ENCODE measurements at places on chromosomes 5 and 9. TPM values are rescaled to one million over a fixed set of nuclear protein-coding genes. Genes with fewer than 3 reads are reported as not detected.

- no peak for ATAC-seq
These were observed 11.8 kb upstream of the LHX3 start for GRCh38 chr9:136216541-136217244.

DNA sequence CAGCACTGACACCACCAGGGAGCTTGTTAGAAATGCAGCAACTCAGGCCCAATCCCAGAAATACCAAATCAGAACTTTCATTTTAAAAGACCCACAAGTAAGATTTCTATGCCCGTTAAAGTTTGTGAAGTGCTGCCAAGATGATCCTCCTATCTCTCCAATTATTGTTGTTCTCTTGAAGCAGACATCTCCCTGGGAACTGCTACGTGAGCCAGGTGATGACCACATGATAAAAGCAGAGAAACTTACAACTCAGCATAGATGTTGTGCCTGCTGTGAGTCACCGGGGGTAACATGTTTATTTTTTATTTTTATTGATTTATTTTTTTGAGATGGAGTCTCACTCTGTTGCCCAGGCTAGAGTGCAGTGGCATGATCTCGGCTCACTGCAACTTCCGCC, 34.4 kb downstream of the GCNT4 start:
- ATAC-seq = no peak

DNA sequence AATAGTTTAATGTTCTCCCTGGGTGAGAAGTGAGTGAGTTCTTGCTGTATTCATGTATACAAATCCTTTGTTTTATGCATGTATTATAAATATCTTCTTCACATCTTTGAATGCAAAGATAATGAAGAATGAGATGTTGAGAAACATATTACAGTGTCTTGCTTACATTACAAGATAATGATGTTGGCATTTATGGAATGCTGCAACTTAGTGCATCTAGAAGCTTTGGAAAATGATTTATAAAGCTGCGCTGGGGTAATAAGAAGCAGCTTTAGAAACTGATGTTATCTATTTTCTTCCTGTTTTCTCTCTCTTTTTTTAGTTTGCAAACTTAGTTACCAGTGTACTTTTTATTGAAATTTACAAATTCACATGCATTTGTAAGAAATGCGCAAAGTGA, 673.4 kb downstream of the KCTD16 start:
- no peak for ATAC-seq

DNA sequence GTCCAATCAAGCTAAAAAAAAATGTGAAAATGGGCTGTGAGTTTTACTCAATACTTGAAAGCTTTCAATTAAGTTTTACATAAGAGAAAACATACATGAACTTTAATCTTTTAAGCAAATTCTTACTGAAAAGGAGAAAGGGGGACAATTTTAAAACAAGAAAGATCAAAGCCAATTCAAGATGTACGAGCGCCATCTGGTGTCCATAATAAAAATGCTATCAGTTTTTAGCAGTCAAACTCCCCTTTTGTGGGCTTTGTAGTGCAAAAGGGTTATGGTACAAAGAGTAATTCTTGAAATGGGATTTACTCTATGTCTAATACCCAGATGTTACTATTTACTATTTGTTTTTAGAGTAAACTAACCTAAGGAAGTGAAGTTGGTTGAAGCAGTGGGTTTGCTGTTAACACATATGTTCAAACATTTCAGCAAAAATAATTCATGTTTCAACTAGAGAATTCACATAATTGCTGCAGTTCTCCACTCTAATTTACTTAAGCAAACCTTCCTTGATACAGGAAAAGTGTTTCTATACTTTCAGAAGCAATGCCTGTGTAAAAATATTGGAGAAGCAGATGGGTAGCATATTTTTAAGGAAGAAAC, 228.2 kb upstream of the TYRP1 start:
- ATAC-seq = no peak

GRCh38 chr9:99732715-99733114, 89.0 kb upstream of the NR4A3 start:
- ATAC-seq = no peak

GRCh38 chr5:142724821-142725220, 38.9 kb upstream of the FGF1 start:
- ATAC-seq = no peak

- ATAC-seq = no peak
These were observed 5.7 kb downstream of the WDR41 start for GRCh38 chr5:77486344-77486962.

GRCh38 chr5:149711338-149711737, 18.8 kb upstream of the PPARGC1B start:
- no peak for ATAC-seq

- no peak for ATAC-seq
These were observed 8.1 kb upstream of the COL5A1 start for GRCh38 chr9:134633362-134634142.

BTNL8 gene
- total RNA-seq = not detected

THBS4 gene
- total RNA-seq = 3.5 TPM

SOX30 gene
- 1.0 TPM for total RNA-seq

MCC gene
- 4.3 TPM for total RNA-seq

ROPN1L gene
- total RNA-seq = 1.0 TPM
